Bladder microvascular endothelial cell (primary cell): ENCODE measurements at places on chromosomes 4 and X. TPM values are rescaled to one million over a fixed set of nuclear protein-coding genes. Genes with fewer than 3 reads are reported as not detected.

Gene FRAS1
- total RNA-seq = 1.3 and 4.0 TPM in 2 replicates

Gene GPR143
- total RNA-seq = 1.5 and 2.0 TPM in 2 replicates

Gene RADX
- 0.13 and 0.65 TPM in 2 replicates for total RNA-seq

Gene TCEAL9
- 61.4 and 90.8 TPM in 2 replicates for total RNA-seq

Gene LRAT
- total RNA-seq = 0.06 TPM in 1 of 2 replicates, not detected in the other

Gene HPSE
- 0.81 and 5.1 TPM in 2 replicates for total RNA-seq

Gene SLC9B1
- 0.19 and 0.81 TPM in 2 replicates for total RNA-seq

Gene HELQ
- 9.1 and 18.4 TPM in 2 replicates for total RNA-seq

Gene PPEF2
- not detected in 2 replicates for total RNA-seq

Gene STS
- total RNA-seq = 1.8 and 4.2 TPM in 2 replicates

Gene FGF2
- total RNA-seq = 11.8 and 21.4 TPM in 2 replicates

Gene SOD3
- total RNA-seq = 0.31 and 0.32 TPM in 2 replicates

Gene CCKAR
- total RNA-seq = not detected in 2 replicates

Gene CSAG1
- not detected in 2 replicates for total RNA-seq

Gene RPS6KA6
- total RNA-seq = under 0.01 and 0.94 TPM in 2 replicates

Gene CLIC2
- total RNA-seq = 5.4 and 10.4 TPM in 2 replicates

Gene SERTM2
- not detected in 2 replicates for total RNA-seq

Gene FAM133A
- total RNA-seq = not detected in 2 replicates

Gene SPARCL1
- total RNA-seq = 228 and 385 TPM in 2 replicates

Gene NEUROG2
- total RNA-seq = not detected in 2 replicates

Gene SSX4B
- total RNA-seq = not detected in 2 replicates

Gene MUC7
- total RNA-seq = not detected in 2 replicates

Gene CXCL11
- 1.5 and 5.7 TPM in 2 replicates for total RNA-seq

Gene FAM9C
- total RNA-seq = not detected in 2 replicates

Gene C4orf51
- not detected in 2 replicates for total RNA-seq

Gene GPC3
- total RNA-seq = not detected in 2 replicates

Gene RHOXF2
- total RNA-seq = not detected in 2 replicates

Gene PSAPL1
- not detected in 2 replicates for total RNA-seq

Gene TMSB15A
- total RNA-seq = 0.82 and 1.8 TPM in 2 replicates

Gene EMCN
- 62.5 and 131 TPM in 2 replicates for total RNA-seq

Gene DMRTC1
- total RNA-seq = not detected in 2 replicates

Gene SLITRK2
- total RNA-seq = not detected in 2 replicates

Gene PPP4R3C
- total RNA-seq = not detected in 2 replicates

Gene CCDC149
- total RNA-seq = 4.5 and 15.3 TPM in 2 replicates

Gene MND1
- 3.4 and 6.5 TPM in 2 replicates for total RNA-seq

Gene NAP1L3
- total RNA-seq = 0.16 and 0.50 TPM in 2 replicates

Gene ARHGAP10
- total RNA-seq = 13.1 and 22.0 TPM in 2 replicates

Gene NHS
- under 0.01 and 0.06 TPM in 2 replicates for total RNA-seq

Gene TAPT1
- total RNA-seq = 6.8 and 23.5 TPM in 2 replicates

Gene AFM
- total RNA-seq = not detected in 2 replicates

Gene HTN3
- not detected in 2 replicates for total RNA-seq

Gene MAD2L1
- total RNA-seq = 16.9 and 19.3 TPM in 2 replicates

Gene GYG2
- total RNA-seq = under 0.01 and 1.8 TPM in 2 replicates

Gene CXorf49
- not detected in 2 replicates for total RNA-seq

Gene MSX1
- total RNA-seq = 4.2 and 7.9 TPM in 2 replicates

Gene GLOD5
- not detected in 2 replicates for total RNA-seq

Gene KANTR
- 4.0 and 12.6 TPM in 2 replicates for total RNA-seq

Gene PRSS12
- 8.4 and 15.2 TPM in 2 replicates for total RNA-seq

Gene FHIP1A
- 0.13 and 0.16 TPM in 2 replicates for total RNA-seq

Gene UGT2B10
- not detected in 2 replicates for total RNA-seq

Gene CXXC4
- under 0.01 TPM in 2 replicates for total RNA-seq

Gene MGAT4D
- not detected in 2 replicates for total RNA-seq

Gene EMD
- 16.6 and 18.8 TPM in 2 replicates for total RNA-seq

Gene ADH1B
- 0.32 and 1.9 TPM in 2 replicates for total RNA-seq

Gene ZMAT1
- 0.81 and 2.5 TPM in 2 replicates for total RNA-seq

Gene SUPT20HL2
- total RNA-seq = not detected in 2 replicates

Gene OTUD5
- total RNA-seq = 21.7 and 34.9 TPM in 2 replicates

Gene PLP2
- total RNA-seq = 9.0 and 10.2 TPM in 2 replicates
